PC-3 (cell line): ENCODE measurements at places on chromosomes 13 and 19. TPM values are rescaled to one million over a fixed set of nuclear protein-coding genes. Genes with fewer than 3 reads are reported as not detected.
A peak's percentile ranks its signal among the peaks of the same experiment; 100 is the strongest.

- no peak for DNase-seq
Measured at GRCh38 chr19:7368456-7368855, 19.7 kb downstream of the ARHGEF18 start.

DNA sequence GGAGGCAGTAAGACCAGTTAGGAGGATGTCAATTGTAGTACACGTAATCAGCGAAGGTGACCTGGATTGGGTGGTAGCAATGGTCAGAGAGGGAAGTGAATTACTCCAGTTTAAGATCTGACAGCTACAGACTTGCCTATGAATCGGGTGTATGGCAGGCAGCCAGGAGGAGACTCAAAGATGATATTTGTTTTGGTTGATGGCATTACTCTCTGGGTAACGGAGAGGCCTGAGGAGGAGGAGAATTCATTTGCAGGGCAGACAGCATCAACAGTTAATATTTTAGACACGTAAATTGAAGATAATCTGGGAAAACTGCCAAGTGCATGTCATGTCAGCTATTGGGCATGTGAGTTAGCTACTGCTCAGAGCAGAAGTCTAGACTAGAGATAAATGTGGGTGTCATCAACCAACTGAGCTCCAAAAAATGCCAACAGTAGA lies 109.2 kb downstream of the SGCG start:
- DNase-seq = peak; percentile 16

DNA sequence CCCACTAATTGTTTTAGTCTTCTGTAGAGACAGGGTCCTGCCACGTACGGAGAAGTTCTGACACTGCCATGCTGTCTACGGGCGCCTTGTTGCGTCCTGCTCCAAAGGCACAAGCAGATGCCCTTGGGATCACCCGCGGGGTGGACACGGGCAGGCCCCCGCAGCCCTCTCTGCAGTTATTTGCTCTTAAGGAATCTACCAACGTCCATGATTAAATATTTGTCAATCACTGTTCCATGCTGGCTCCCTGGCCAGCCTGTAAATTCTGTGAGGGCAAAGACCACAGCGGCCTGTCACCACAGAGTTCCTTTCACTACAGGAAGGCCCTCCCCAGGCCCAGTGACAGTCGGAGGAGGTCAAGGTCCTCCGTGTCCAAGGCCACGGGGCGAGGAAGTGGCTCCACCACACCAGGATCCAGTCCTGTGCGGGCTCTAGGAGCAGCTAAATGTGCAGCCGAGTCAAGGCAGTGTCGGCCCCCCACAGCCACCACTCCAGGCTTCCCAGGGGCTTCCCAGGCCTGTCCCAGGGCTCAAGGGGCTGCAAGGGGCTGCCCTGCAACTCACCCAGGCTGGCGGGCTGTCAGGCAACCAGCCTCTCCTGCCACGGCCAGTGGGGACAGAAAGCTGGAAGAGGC lies 2.1 kb downstream of the RNF126 start:
- no peak for DNase-seq

The NOTCH3 gene
- 21.5 and 28.1 TPM in 2 replicates for total RNA-seq

- DNase-seq = no peak
Measured at GRCh38 chr13:33101835-33102234, 85.6 kb downstream of the KL start.

DNA sequence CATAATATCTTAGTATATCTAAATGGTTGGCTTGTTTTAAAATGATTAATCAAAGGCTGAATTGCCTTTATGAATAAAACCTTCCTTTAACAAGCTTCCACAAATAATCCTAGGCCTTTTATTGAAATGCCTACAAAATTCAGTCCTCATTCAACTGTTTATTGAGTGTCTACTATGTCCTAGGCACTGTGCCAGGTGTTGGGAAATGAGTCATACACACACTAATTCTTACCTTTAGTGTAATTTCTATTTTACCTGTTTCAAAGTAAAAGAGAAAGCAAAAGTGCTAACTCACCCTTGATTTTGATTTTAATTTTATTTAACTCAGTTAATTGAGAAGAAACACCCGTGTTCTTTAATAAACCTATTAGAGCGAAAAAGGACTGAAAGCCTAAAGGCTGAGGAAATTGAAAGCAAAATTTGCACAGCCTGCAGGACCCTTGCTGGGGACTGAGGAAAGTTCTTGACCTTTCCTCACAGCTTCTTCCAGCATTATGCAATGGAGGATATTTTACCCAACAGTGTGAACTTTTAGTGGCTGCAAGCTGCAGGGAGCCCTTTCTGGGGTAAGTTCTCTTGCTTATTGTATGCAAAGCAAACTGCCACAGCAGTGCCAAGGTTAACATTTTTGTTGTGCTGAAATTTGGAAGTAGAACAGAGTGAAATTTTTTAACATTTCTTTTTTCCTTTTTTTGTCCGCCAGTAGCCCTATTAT lies 83.1 kb downstream of the B3GLCT start:
- peak; percentile 1 for DNase-seq
